HCT116 (cell line): ENCODE measurements at places on chromosomes 13 and 19. TPM values are rescaled to one million over a fixed set of nuclear protein-coding genes. Genes with fewer than 3 reads are reported as not detected.

HIF3A gene
- 0.98 TPM for total RNA-seq

LILRA2 gene
- not detected for total RNA-seq

CEACAM5 gene
- 0.22 TPM for total RNA-seq

GAPDHS gene
- not detected for total RNA-seq

TMEM272 gene
- total RNA-seq, result 0.17 TPM

TMEM238 gene
- 21.0 TPM for total RNA-seq

PSG5 gene
- not detected for total RNA-seq

TLE2 gene
- 35.6 TPM for total RNA-seq

ZNF780B gene
- 10.5 TPM for total RNA-seq

TEX29 gene
- not detected for total RNA-seq

HCST gene
- 1.2 TPM for total RNA-seq

FBXO17 gene
- total RNA-seq, result 18.5 TPM

DCLK1 gene
- total RNA-seq, result 0.10 TPM

PVR gene
- 62.0 TPM for total RNA-seq

SERTAD1 gene
- total RNA-seq, result 30.3 TPM

PGLYRP1 gene
- not detected for total RNA-seq

TMEM59L gene
- 14.3 TPM for total RNA-seq

LRG1 gene
- 1.3 TPM for total RNA-seq

WDR18 gene
- 124 TPM for total RNA-seq

ZNF534 gene
- total RNA-seq, result not detected

ZNF878 gene
- total RNA-seq, result not detected

TNNI3 gene
- total RNA-seq, result 42.1 TPM

CDX2 gene
- 12.5 TPM for total RNA-seq

ZNF536 gene
- not detected for total RNA-seq

ZNF296 gene
- total RNA-seq, result 9.2 TPM

KANK2 gene
- total RNA-seq, result 43.6 TPM

ZNF155 gene
- 2.2 TPM for total RNA-seq

KIRREL2 gene
- 1.3 TPM for total RNA-seq

ZNF284 gene
- total RNA-seq, result not detected

IRGC gene
- total RNA-seq, result not detected

TIMM44 gene
- total RNA-seq, result 136 TPM

ZNF581 gene
- 44.4 TPM for total RNA-seq

GNG7 gene
- 11.3 TPM for total RNA-seq

RGS9BP gene
- 0.54 TPM for total RNA-seq

FDX2 gene
- 21.0 TPM for total RNA-seq

RNF17 gene
- total RNA-seq, result not detected

RNF113B gene
- total RNA-seq, result not detected

TMEM255B gene
- total RNA-seq, result 7.7 TPM

CCDC70 gene
- not detected for total RNA-seq

TMEM86B gene
- 10.6 TPM for total RNA-seq

GJB2 gene
- 44.7 TPM for total RNA-seq

MATK gene
- not detected for total RNA-seq
